Lung microvascular endothelial cell (primary cell): ENCODE measurements at places on chromosomes 3 and 15. TPM values are rescaled to one million over a fixed set of nuclear protein-coding genes. Genes with fewer than 3 reads are reported as not detected.

Gene TUSC7
- not detected in 2 replicates for total RNA-seq

Gene SLC51B
- not detected in 2 replicates for total RNA-seq

Gene FBXO40
- under 0.01 TPM in 1 of 2 replicates, not detected in the other for total RNA-seq

Gene ZFAND6
- total RNA-seq = 153 and 205 TPM in 2 replicates

Gene GXYLT2
- under 0.01 and 0.22 TPM in 2 replicates for total RNA-seq

Gene ZPLD1
- total RNA-seq = not detected in 2 replicates

Gene CLDN1
- 0.20 and 0.44 TPM in 2 replicates for total RNA-seq

Gene CHDH
- under 0.01 TPM in 2 replicates for total RNA-seq

Gene TMEM266
- total RNA-seq = not detected in 2 replicates

Gene AGBL1
- total RNA-seq = not detected in 2 replicates

Gene SNX22
- total RNA-seq = under 0.01 and 0.20 TPM in 2 replicates

Gene NR1I2
- total RNA-seq = not detected in 2 replicates

Gene HTR3E
- total RNA-seq = not detected in 2 replicates

Gene GOLGA6A
- not detected in 2 replicates for total RNA-seq

Gene CCDC39
- not detected in 2 replicates for total RNA-seq

Gene FETUB
- total RNA-seq = not detected in 2 replicates

Gene A4GNT
- not detected in 2 replicates for total RNA-seq

Gene ZIC1
- total RNA-seq = not detected in 2 replicates

Gene CCDC13
- total RNA-seq = 0.20 and 0.22 TPM in 2 replicates

Gene DUOXA2
- not detected in 2 replicates for total RNA-seq

Gene TFDP2
- 13.3 and 14.7 TPM in 2 replicates for total RNA-seq

Gene RPL4
- 1,265 and 1,350 TPM in 2 replicates for total RNA-seq

Gene MINAR1
- 0.44 and 0.60 TPM in 2 replicates for total RNA-seq

Gene EHD4
- 54.6 and 71.7 TPM in 2 replicates for total RNA-seq

Gene ATP10A
- total RNA-seq = under 0.01 TPM in 1 of 2 replicates, not detected in the other

Gene GLDN
- not detected in 2 replicates for total RNA-seq

Gene COL8A1
- 235 and 1,223 TPM in 2 replicates for total RNA-seq

Gene ADGRG7
- not detected in 2 replicates for total RNA-seq

Gene KIF23
- total RNA-seq = 5.4 and 11.1 TPM in 2 replicates

Gene MKRN3
- 0.20 and 0.65 TPM in 2 replicates for total RNA-seq

Gene MEIS2
- 16.6 and 17.3 TPM in 2 replicates for total RNA-seq

Gene EEFSEC
- total RNA-seq = 1.6 and 2.0 TPM in 2 replicates

Gene SLC24A5
- total RNA-seq = under 0.01 TPM in 1 of 2 replicates, not detected in the other

Gene ALS2CL
- 3.7 and 5.8 TPM in 2 replicates for total RNA-seq

Gene ADAMTS9
- total RNA-seq = 20.6 and 21.1 TPM in 2 replicates

Gene CX3CR1
- total RNA-seq = not detected in 2 replicates

Gene PRKCI
- 18.7 and 23.1 TPM in 2 replicates for total RNA-seq

Gene CCNL1
- total RNA-seq = 70.0 and 171 TPM in 2 replicates
